ENCODE measurements at places on chromosomes 5 and 9.

DNA sequence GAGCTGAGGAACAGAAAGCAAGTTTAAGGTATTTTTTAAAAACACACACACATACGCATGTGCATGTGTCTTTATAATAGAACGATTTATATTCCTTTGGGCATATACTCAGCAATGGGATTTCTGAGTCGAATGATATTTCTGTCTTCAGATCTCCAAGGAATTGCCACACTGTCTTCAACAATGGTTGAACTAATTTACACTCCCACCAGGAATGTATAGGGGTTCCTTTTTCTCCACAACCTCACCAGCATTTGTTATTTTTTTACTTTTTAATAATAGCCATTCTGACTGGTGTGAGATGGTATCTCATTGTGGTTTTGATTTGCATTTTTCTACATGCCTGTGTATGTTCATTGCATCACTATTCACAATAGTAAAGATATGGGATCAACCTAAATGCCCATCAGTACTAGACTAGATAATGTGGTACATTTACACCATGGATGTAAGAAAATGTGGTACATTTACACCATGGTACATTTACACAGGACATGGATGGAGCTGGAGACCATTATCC is 60.3 kb upstream of the MAP3K1 start:
- no peak for DNase-seq

DNA sequence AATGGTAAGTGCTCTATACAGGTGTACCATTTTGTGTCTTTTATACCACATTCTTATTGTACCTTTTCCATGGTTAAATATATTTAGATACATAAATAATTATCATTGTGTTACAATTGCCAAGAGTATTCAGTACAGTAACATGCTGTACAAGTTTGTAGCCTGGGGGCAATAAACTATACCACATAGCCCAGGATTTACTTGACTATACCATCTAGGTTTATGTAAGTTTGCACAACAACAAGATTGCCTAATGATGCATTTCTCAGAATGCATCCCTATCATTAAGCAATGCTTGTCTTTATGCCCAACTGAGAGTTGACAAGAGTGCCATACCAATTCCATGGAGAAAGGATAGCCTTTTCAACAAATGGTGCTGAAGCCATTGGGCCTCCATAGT is 136.7 kb upstream of the PJA2 start:
- DNase-seq, result no peak

DNA sequence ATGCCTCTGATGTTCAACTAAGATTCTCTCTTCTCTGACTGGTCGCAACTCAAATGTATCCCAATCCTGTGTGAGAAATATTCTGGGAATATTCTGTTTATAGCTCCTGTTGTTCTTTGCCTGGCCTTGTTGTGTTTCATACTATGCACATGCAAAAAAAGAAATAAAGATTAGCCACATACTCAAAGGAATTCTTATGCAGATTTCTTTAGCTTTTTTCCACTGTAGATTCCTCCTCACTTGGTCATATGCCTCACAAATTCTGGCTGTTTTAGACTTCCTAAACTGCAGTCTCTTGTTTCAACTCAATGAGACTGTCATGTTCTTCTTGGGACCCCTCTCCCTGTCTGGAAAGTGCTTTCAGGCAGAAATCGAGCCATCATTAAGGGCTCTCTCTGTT is 217.5 kb upstream of the SH3GL2 start:
- no peak for DNase-seq

- DNase-seq, result no peak
Measured at GRCh38 chr9:12916042-12916441, 141.2 kb downstream of the LURAP1L start.

DNA sequence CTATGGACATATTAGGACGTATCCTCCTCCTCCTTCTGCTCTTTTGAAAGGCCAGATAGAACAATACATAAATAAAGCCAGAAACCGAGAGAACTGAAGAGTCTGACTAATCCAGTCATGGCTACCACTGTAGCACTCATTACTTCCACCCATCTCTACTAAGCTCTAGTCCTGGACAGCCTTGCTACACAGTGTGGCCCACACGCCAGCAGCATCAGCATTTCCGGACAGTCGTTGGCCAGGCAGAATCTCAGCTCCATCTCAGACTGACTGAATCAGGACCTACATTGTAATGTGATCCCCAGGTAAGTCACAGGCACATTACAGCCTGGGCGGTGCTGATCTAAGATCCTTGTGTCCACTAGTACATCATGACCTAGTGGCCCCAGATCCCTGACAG is 182.9 kb downstream of the DRD1 start:
- no peak for DNase-seq

- DNase-seq, result no peak
Measured at GRCh38 chr5:179263391-179264052, 81.7 kb downstream of the ADAMTS2 start.

GRCh38 chr5:83924171-83924570 is 203.5 kb upstream of the HAPLN1 start:
- DNase-seq, result no peak

- no peak for DNase-seq
Measured at GRCh38 chr5:66814146-66814991, 218.2 kb downstream of the MAST4 start.

DNA sequence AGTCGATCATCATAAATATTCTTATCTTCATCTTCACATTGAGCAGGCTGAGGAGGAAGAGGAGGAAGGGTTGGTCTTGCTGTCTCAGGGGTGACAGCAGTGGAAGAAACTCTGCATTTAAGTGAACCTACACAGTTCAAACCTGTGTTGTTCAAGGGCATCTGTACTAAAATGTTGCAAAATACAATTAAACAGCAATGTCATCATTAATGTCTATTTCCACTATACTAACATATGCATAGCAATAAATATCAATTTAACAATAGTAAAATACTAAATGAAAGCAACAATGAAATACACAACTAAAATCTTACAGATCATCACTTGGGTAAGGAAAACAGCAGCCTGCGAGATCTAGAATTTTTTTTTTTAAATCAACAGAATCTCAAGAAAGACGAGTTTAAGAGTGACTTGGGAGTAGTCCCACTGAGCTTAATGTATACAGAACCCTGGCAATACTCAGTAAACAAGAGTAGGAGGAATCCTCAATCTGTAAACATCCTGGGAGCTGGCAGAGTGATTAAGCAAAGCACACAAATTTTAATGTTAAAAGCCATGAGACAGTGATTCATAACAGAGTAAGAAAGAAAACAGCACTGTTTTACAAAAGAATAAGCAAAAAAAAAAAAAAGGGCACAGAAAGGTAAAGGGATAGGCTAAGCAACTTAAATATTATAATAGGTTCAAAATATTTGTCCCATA is 10.0 kb downstream of the HOMER1 start:
- DNase-seq, result no peak

- peak; percentile 66 for DNase-seq
Measured at GRCh38 chr5:154467655-154468354, 10.2 kb downstream of the HAND1 start.

DNA sequence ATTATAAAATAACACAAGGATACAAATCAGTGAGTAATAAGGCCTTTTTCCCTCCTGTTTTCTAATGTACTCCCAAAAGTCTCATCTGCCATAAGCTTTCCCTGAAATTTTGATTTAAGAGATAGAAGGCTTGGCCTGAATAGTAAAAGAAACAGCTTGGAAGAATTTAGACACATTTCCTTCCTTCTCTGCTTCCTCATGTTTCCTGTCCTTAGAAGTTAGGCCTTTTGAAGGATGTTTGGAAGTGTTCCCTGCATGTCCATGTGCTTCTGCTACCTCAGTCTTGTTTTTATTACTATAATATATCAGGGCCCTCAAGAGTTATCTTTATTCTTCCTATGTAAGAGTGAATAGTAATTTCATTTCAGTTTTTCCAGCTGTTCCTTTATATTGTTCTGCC is 242.7 kb downstream of the DEPDC1B start:
- DNase-seq, result no peak

GRCh38 chr5:179802207-179802883 is 4.3 kb downstream of the MGAT4B start:
- DNase-seq, result no peak

GRCh38 chr9:110114086-110114858 is 93.7 kb downstream of the C9orf152 start:
- DNase-seq, result no peak

DNA sequence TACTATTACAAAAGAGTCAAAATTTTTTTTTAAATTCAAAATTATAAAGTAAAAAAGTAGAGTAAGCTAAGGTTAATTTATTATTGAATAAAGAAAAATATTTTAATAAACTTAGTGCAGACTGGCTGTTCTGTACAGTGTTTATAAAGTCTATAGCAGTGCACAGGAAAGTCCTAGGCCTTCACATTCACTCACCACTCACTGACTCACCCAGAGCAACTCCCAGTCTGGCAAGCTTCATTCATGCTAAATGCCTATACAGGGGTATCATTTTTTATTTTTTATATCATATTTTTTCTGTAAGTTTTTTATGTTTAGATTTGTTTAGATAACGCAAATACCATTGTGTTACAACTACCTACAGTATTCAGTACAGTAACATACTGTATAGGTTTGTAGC is 700.7 kb upstream of the GRAMD2B start:
- DNase-seq, result no peak

DNA sequence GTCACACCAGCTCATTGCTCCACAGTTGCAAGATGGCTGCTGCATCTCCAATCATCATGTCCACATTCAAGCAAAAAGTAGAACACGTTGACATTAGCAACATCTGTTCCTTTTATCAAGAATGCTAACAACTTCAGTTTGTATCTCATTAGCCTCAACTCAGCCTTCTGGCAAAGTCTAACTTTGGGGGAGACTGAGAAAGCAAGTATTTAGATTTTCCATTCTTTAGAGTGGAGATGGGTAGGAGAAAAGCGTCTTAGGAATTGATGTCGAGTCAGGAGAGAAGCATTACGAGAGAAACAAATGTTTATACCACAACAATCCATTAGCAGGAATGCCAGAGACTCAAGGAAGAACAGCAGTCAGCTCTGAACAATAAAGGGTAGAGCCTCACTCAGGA is 446.3 kb downstream of the ENC1 start:
- no peak for DNase-seq

DNA sequence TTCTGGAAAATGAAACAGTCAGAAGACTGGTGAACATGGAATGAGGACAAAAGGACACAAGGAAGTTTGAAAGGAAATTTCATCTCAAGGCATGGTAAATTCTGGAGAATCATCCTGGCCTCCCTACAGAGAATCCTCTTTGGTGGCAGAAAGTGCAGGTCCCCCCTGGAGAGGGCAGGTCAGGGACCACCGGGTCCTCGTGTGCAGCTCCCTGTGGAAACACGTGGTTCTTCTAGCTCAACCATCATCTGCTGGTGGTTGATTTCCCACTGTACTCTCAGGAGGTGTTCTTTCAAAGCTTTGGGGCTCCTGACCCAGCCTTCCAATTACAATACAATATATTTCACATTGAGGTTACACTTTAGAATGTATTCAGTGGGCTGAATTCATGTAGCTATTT is 2.6 kb upstream of the GTF3C5 start:
- DNase-seq, result no peak

DNA sequence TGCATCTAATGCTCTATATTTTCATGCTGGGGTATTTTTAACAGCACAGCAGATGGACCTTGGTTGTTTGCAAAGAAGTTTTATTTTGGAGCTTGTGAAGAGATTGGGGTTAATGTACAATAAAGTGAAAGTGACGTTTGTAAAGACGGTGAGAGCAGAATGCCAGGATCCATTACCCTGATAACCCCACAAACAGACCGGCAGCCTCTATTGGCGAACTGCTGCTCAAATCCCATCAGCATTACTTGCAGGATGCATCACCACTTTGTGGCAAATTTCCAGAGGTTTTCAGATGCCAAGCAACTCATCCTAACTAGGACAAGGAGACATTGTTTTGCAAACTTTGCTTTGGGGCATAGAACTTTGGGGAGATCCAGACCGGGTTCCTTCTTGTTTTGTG is 383.3 kb upstream of the ZNF462 start:
- no peak for DNase-seq

DNA sequence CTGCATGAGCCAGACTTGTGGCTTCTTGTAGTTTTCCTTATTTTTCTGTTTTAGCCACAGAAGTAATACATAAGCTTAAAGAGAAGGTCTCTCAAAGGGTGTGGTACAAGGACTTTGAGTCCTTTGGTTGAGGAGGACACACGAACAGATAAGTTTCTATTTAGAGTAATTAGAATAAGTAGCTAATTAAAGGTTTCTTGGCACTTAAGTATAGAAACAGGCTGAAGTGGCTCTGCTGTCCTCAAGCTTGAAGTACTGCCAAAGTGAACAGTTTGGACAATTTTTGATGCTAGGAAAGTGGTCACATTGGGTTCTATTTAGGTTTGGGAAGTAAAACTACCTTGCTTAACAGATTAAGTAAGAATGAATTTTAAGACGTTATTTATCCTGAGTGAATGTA is 278.3 kb upstream of the MPDZ start:
- DNase-seq, result no peak

- no peak for DNase-seq
Measured at GRCh38 chr5:124783794-124784193, 37.4 kb upstream of the ZNF608 start.

- DNase-seq, result no peak
Measured at GRCh38 chr9:109037946-109038715, 24.8 kb upstream of the CTNNAL1 start.

GRCh38 chr9:28024676-28025075 is 451.4 kb upstream of the C9orf72 start:
- DNase-seq, result no peak

DNA sequence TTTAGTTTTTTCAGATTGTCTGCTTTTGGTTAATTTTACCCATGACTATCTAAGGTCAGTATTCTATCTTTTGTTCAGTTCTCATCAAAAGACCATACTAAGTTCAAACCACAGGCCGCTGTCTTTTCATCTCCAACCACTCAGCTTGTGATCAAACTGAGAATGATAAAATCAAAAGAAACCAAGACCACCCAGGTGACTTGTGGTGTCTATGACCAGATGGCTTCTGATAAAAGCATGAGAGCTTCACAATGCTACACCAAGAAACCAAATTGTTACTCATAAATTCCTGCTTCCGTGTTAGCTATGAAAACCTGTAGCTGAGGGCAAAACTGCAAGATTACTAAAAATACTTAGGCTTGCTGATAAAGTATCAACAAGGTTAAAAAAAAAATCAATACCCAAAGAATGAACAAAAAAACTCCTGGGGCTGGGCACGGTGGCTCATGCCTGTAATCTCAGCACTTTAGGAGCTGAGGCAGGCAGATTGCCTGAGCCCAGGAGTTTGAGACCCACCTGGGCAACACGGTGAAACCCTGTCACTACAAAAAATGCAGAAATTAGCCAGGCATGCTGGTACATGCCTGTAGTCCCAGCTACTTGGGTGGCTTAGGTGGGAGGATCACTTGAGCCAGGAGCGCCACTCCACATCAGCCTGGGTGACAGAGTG is 25.8 kb upstream of the GPX8 start:
- no peak for DNase-seq

- no peak for DNase-seq
Measured at GRCh38 chr5:159340511-159340910, 10.2 kb upstream of the IL12B start.

GRCh38 chr9:20227166-20227874 is 395.0 kb downstream of the MLLT3 start:
- no peak for DNase-seq

- DNase-seq, result peak; percentile 86
Measured at GRCh38 chr5:34838785-34839714, at the start of gene TTC23L. Gene TTC23L (plus strand): TSS chr5:34839164. CDS start chr5:34840672, 1,508 bp downstream.

GRCh38 chr5:34022121-34022705 is 14.4 kb upstream of the AMACR start:
- DNase-seq, result no peak
